Pulmonary artery endothelial cell (primary cell): ENCODE measurements at places on chromosomes 2 and 18. TPM values are rescaled to one million over a fixed set of nuclear protein-coding genes. Genes with fewer than 3 reads are reported as not detected.

The ACADL gene
- not detected in 2 replicates for total RNA-seq

The GBX2 gene
- 3.9 and 6.4 TPM in 2 replicates for total RNA-seq

The CD8B2 gene
- total RNA-seq: not detected in 2 replicates

- no peak for DNase-seq
Observed at GRCh38 chr18:48100165-48100575, 169.7 kb upstream of the SMAD2 start.

- DNase-seq: no peak
Observed at GRCh38 chr18:59208602-59209125, 11.3 kb upstream of the GRP start.

GRCh38 chr2:174873471-174873870 is 109.2 kb upstream of the CHRNA1 start:
- DNase-seq: no peak

- DNase-seq: no peak
Observed at GRCh38 chr2:62409442-62409841, 96.6 kb downstream of the TMEM17 start.

DNA sequence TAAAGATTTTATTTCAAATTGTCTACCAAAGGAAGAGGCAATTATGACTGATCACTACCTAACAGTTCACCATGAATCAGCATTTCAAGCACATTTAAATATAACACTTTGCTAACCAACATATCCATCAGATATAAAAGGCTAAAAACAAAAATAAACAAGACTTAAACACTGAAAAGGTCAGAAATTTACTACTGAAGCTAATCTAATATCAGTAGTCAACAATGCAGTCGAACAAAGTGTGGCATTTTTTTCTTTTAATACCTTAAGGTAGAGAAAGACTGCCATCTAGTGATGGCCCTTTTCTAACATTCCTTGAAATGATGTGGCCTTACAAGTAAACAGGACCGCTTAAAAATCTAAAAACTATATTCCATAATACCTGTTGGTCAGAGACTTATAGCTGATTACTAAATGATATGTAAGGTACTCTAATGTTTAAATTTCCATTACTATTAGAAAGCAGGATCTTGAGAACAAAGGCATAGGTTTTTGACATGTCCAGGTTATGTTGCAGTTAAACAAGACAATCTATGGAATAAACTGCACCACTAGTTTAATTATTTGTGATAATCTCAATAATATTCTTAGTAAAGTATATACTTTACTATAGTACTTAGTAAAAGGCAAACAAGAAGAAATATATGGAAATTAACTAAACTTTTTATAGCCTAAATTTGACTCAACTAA is 80.0 kb downstream of the EXOC6B start:
- peak; percentile 57 for DNase-seq
